Stimulated activated CD8-positive, alpha-beta memory T cell treated with anti-CD3 and anti-CD28 coated beads, Interleukin-4, amount 100 ng/mL, for 1 hour (primary cell): ENCODE measurements at places on chromosomes 11 and 22.

DNA sequence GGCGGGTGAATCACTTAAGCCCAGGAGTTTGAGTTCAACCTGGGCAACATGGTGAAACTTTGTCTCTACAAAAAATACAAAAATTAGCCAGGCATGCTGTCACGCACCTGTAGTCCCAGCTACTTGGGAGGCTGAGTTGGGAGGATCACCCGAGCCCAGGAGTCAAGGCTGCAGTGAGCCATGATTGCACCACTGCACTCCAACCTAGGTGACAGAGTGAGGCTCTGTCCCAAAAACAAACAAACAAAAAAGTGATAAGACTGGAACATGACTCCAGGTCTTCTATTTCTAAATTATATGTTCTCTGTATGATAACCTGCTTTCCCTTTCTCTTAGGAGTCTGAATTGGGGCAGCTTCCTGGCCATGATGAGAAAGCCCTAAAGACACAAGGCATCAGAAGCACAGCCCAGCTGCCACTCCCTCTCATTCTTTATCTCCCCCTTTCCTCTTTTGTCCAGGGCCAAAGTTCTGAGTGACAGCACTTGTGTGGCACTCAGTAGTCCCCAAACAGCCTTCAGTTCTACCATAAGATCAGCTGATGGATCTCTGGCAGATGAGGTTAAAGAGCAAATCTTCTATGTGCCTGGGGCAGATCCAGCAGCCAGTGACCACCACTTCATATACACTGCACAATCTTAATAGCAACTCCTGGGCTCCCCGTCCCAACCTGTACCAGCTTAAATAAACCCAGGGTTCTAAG is 136.0 kb downstream of the C11orf58 start:
- DNase-seq, result no peak

DNA sequence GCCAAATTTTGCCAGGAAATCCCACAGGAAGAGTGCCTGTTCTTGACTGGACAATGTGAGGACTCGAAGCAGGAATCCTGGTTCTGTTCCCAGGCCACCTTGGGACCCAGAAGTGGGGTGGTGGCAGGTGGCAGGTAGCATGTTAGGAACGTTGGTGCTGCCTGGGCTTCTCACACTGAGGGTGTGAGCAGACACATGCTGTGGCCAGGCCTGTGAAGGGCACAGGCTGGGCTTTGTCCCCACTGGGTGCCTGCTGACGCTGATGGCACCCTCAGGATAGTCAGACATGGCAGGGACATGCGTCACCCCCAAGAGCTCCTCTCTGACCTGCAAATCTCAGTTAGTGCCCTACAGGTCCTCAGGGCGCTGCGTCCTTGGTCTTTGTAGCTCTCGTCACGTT is 21.1 kb upstream of the NECTIN1 start:
- no peak for DNase-seq

DNA sequence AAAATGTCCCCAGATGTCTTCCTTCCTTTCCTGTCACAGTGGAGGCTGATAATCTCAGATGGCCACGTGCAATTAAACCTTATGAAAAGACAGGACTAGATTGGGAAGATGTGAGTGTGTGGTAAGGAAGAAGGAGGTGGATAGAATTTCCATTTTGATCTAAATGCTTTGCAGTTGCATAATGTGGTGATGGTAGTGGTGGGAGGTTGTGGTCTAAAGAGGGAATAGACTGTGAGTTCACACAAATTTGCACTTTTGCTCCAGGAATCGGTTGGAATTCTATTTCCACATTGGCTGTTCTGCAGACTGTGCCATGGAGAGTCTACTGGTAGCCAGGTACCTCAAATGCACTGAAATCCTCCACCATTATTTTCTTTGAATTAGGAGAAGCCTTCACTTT is 93.3 kb downstream of the ZBTB16 start:
- no peak for DNase-seq

- no peak for DNase-seq
Observed at GRCh38 chr11:28636033-28636432, 527.8 kb downstream of the METTL15 start.

- no peak for DNase-seq
Observed at GRCh38 chr22:37552524-37553163, 7.6 kb upstream of the CDC42EP1 start.

- DNase-seq, result no peak
Observed at GRCh38 chr11:79925570-79925969, 484.7 kb upstream of the TENM4 start.

DNA sequence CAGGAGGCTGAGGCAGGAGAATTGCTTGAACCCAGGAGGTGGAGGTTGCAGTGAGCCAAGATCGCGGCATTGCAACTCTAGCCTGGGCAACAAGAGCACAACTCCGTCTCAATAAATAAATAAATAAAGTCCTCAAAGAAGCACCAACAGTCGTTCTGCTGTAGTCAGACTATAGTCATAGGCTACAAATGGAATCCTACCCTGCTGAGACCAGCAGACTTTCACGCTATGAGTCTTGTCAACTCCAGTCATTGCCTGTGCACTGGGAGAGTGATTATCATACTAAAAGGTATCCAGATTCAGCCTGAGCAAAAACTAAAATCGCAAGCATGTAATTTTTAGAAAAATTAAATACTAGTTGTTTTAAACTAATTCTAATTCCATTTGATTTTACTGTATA is 19.6 kb downstream of the USP28 start:
- no peak for DNase-seq

DNA sequence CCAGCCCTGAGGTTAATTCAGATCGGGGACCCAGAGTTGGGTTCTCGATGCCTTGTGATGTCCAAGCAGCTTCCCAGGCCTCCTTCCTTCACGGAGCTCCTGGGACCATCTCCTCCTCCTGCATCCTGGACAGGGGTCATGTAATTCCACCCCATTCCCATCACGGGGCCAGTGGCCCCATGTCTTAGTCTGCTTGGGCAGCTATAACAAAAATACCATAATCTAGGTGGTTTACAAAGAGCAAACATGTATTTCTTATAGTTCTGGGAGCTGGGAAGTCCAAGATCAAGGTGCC is 41.7 kb upstream of the PRDM11 start:
- no peak for DNase-seq

- no peak for DNase-seq
Observed at GRCh38 chr11:125062218-125062930, 731 bp upstream of the SLC37A2 start.

- DNase-seq, result no peak
Observed at GRCh38 chr11:63931876-63932275, 6.9 kb upstream of the NAA40 start.

DNA sequence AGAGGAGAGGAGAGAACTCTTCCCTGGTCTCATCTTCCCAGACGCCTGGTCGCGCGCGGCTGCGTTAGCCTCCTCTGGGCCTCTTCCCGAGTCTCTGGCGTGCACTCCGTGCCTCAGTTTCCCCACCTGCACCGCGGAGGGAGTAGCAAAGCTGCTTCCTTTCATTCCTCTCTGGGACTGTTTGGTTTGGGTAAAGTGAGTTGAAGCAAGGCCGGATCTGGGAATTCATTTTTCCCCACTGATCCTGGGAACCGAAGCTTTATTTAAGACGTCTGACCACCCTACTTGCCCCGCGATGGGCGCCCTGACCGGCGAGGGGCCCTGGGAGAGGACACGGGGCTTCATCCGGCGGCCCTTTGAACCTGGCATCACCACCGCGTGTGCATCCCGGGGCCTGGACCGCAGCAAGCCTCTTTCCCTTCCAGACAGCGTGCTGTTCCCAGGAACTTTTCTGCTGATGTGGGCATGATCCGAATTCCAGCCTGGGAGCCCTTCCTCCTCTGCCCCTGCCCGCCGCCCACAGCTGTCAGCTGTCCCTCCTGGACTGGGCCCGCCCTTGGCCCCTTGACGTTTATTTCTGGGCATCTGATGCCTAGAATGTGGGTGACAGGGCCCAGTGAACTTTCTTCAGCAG is 758 bp downstream of the LDLRAD3 start:
- no peak for DNase-seq

DNA sequence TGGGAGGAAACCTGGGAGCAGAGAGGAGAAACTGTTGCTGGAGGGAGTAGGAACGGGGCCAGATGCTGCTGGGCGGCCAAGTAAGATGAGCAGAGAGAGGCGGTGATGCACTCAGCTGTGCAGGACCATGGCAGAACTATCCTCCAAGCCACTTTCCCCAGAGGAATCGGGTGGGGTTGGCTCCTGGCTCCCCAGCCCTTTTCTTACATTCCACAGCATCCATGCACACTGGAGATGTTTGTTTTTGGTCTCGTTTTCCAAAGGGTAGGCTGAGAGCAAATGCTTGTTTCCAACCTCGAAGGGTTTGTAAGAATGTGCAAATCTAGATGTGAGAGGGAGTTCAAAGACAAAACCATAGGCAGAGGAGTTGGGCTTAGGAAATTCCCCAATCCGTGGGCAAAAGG is 73.2 kb downstream of the DBX1 start:
- DNase-seq, result no peak
